ENCODE measurements at places on chromosomes 3 and 15. TPM values are rescaled to one million over a fixed set of nuclear protein-coding genes. Genes with fewer than 3 reads are reported as not detected.

GRCh38 chr3:140332131-140332530, 345.7 kb upstream of the TRIM42 start:
- no peak for DNase-seq

- DNase-seq: no peak
Observed at GRCh38 chr3:122979211-122979610, 48.4 kb downstream of the SEMA5B start.

- DNase-seq: no peak
Observed at GRCh38 chr15:66163553-66163952, 90.0 kb downstream of the MEGF11 start.

DNA sequence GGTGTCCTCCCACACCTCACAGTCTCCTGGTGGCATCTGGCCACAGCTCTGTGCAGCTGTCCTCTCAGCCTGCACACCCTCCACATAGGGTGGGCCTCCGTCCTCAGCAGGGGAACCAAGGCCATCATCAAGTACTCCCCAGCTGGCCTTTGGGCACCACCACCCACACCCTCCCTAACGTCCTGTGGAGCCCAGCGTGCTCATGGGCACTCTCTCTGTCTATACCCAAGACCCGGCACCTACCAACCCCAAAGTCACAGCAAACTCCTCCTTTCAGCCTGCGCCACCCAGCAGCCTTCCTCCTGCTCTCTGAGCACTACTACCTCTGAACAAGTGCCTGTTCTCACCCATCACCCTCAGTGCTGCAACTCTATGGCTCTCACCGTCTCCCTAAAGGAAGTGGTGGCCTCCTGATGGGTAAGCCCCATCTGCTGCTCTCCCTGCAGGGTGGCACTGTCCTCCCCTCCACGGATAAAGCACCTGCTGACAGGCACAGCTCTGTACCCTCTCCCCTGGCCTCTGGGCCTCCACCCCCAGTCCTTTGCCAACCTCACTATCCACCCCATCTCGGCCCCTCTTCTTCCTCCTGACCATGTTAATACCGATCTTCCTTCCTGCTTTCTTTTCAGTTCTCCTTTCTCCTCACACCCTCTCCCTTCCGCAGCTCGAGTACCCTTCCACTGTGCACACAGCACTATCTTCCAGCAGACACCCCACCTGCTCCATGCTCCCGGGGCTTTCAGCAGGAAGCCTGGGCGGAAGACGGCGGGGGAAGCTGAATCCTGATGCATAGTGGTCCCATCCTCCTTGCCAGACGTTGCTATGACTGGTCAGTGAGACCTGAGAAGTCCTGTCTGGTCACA, 31.5 kb downstream of the SLC41A3 start:
- no peak for DNase-seq

- DNase-seq: peak; percentile 85
Observed at GRCh38 chr3:106333911-106334618, 465.3 kb upstream of the CBLB start.

GRCh38 chr15:36358094-36358493, 221.3 kb upstream of the CDIN1 start:
- peak; percentile 75 for DNase-seq

- peak; percentile 33 for DNase-seq
Observed at GRCh38 chr15:78004919-78005634, 72.4 kb downstream of the TBC1D2B start.

- peak; percentile 15 for DNase-seq
Observed at GRCh38 chr3:145094355-145094941, 1066.5 kb downstream of the PLOD2 start.

DNA sequence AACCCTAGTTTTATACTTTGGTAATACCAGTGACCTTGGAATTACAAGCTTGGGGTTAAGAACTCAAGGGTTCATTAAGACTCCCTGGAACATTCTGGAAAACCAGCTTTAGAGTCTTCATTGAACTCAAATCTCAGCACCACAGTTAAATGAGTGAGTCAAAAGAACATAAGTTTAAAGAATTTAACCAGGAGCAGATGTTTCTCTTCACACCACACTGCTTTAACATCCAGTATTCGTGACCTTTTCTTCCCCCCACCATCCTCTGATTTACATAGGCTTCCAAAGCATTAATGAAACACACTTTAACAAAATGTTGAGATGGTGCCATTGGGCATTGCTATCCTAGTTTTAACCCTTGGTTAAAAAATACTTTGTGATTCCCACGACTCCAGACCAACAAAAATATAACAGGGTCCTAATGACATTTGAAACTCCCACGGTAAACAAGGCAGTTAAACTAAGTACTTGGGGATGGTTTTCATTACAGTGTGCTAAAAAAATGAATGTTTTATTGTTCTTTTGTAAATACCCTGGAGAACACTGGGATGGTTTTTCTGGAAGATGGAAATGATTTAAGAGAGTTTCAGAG, 123.9 kb downstream of the OXNAD1 start:
- DNase-seq: no peak

GRCh38 chr15:99662903-99663302, 70.3 kb downstream of the LYSMD4 start:
- no peak for DNase-seq

DNA sequence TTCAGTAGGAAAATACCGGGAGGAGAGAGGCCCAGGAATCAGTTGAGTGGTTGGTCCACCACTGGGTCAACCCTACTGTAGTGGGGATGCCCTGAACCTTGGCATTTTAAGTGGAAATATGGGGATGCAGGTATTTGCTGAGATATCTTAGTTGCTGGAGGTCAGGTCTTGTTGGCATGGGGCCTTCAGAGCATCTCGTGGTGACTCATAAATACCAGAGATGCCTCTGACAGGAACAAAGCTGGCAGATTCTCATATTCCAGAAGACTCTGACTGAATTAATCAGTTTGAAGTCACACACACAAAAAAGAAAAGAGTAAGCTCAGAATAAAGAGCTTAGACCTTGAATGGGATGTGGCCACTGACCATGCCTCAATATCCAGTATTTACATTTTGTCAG, 91.6 kb downstream of the CACNA2D3 start:
- DNase-seq: peak; percentile 4

The CD96 gene
- total RNA-seq: 0.10 TPM

The TM4SF4 gene
- total RNA-seq: not detected

The SNTN gene
- total RNA-seq: not detected
